ENCODE measurements at places on chromosomes 1 and 21. TPM values are rescaled to one million over a fixed set of nuclear protein-coding genes. Genes with fewer than 3 reads are reported as not detected.

GRCh38 chr1:155649676-155650075 lies 38.9 kb downstream of the YY1AP1 start:
- H3K36me3 ChIP-seq, result no peaks in the 10 kb centered on the region
- no peak overlapping the region for H3K4me3 ChIP-seq
- H3K4me1 ChIP-seq, result no peaks in the 10 kb centered on the region
- no peak for DNase-seq

DNA sequence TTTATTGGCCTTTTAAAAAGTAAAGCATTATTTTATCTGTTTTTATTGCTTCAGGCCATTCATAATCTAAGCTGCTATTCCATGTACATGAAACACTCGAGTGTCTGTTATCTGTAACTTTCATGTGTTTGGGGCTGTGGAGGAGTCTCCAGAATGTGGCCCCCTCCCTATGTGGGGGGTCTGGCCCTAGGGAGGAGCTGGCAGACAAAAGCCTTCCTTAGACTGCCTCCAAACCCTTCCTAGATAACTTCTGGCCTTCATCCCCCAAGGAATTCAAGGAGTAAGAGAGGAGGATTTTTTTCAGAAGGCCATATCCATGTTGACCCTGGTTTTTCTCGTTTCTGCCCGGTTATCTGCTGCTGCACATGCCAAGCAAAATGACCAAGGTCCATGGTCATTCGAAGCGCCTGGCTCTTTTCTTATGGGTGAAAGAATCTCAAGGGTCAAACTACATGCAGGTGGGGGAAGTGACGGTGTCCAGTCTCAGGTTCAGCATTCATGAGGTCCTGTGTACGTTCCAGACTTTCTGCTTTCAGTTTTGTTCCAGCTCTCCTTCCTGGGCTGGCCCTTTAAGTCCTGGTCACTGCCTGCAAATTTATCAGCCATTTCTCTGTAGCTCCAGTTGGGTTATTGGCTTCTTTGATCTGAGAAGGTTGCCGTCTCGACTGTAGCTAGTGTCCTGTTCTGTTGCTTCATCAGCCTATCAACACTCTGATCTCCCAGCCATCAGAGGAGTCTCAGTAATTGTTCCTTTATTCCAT lies 8.3 kb downstream of the TENT5C start:
- no peak for DNase-seq
- peaks cover 4% of the 10 kb centered on the region for H3K36me3 ChIP-seq
- no peak overlapping the region for H3K27ac ChIP-seq
- peaks cover 29% of the 10 kb centered on the region for H3K4me1 ChIP-seq
- H3K27me3 ChIP-seq, result peaks cover 52% of the 10 kb centered on the region

GRCh38 chr1:5959087-5959486 lies 33.1 kb downstream of the NPHP4 start:
- H3K27ac ChIP-seq, result no peak overlapping the region
- no peak for DNase-seq
- peaks cover 12% of the 10 kb centered on the region for H3K4me1 ChIP-seq
- no peaks in the 10 kb centered on the region for H3K27me3 ChIP-seq

Gene KCNJ9
- total RNA-seq, result not detected

Gene HORMAD1
- total RNA-seq, result not detected

GRCh38 chr1:43465505-43466067 lies 11.9 kb upstream of the HYI start:
- DNase-seq, result no peak
- H3K27ac ChIP-seq, result no peak overlapping the region
- peaks cover 8% of the 10 kb centered on the region for H3K4me1 ChIP-seq
- no peak overlapping the region for H3K4me3 ChIP-seq

- H3K36me3 ChIP-seq, result peaks cover 2% of the 10 kb centered on the region
- H3K4me3 ChIP-seq, result no peak overlapping the region
- H3K27me3 ChIP-seq, result peaks cover 5% of the 10 kb centered on the region
Measured at GRCh38 chr1:165914136-165914798, 86.9 kb downstream of the UCK2 start.
